Right kidney (tissue), 9 donors: ENCODE measurements at places on chromosomes 6 and 20.

DNA sequence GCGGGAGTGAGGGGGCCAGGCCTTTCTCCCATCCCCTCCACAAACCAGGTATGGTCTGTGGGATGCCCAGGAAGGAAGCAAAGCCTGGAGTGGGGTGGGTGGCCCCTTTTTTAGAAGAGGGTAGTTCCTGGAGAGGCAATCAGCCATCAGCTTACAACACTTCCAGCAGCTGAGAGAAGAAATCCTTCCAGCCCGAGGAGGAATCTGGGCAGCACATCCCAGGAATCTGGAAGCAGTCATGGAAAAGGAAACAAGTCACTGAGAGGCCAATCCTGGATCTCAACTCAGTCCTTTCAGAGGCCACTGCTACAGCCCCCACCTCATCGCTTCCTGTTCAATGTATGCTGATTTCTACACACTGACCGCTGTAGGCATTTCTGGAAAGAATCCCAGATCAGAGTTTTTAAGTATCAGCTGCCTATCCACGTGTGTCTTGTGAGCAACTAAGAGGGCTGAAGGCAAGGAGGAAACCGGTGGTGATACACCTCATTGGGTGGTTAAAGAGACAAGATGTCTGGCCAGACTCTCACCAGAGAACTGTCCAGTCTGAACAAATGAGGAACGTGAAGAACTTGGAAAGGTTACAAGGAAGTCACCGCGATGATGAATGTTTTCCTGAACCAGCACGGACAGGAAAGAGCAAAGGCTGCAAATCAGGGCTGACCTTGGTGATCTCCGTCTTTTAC, 92.9 kb upstream of the SHLD1 start:
- peak; percentile 56 for DNase-seq

GRCh38 chr6:155013457-155013876, 18.4 kb downstream of the TIAM2 start:
- DNase-seq, result no peak

DNA sequence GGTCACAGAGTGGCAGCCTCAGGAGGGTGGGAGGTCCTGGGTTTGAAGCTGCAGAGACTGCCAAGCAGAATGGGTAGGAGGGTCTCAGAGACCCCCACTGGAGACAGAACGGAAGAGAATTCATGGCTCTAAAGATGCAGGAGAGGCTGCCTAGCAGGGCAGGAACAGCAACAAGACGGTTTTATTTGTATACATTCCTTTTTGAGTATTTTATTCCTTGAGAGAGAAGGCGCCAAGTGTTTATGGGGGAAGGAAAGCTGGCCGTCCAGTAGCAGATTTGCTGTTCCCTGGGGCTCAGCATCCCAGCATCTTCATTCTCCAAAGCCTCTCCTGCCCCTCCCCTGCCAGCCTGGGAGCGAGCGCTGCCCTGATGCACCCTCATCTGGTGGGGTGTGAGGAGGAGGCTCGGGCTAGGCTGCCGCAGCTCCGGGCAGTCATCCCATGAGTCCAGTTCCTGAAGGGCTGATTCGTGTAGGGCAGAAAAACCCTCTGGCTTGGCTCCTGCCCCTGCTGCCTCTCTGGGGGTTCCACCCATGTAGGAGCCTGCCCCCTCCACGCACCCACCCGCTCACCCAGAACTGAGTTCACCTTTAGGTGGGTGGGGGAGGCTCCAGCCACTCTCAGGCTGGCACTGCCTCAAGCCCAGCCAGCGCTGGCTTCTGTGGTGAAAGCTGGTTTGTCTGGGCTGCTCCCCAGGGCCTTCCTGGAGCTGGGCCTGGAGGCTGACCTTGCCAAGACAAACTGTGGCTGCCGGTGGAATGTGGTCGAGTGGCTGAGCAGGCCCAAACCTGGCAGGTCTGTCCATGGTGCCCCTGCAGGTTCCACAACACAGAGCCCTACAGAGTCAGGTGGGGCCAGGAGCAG, 32.4 kb downstream of the CPXM1 start:
- DNase-seq, result no peak

GRCh38 chr20:4243071-4243470, 227.7 kb upstream of the RNF24 start:
- DNase-seq, result no peak

DNA sequence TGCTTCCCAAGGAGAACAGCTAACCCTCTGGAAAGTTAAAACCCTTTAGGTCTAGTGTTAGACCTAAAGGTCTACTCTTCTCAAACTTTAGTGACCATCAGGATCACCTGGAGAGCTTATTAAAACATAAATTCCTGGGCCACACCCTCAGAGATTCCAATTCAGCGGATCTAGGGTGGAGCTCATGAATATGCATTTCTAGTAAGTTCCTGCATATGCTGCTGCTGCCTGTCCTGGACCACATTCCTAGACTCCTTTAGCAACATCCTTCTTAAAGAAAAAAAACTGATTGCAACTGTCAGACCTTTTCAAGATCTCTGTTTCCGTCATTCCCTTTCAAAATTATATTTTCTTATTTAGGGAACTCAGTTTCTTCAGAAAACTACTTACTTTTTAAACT, 31.2 kb downstream of the SNAP25 start:
- no peak for DNase-seq

DNA sequence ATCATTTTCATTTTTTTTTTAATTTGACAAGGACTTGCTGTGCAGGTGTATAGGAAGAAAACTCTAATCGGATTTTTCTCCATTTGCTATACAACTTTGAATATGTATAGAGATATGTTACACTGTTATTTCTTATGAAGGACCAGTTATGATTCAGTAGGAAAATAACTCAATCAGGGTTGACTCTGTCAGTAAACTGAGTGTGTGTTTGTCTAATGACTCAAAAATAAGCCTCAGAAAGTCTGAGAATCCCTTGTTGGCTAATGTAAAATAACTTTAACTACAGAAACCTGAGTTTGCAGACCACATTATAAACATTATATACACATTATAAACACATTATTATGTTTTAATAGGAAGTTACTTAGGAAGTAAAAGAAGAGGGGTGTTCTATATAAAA, 352.6 kb downstream of the RIMS1 start:
- DNase-seq, result no peak

GRCh38 chr20:50799176-50799889, 4.5 kb downstream of the BCAS4 start:
- no peak for DNase-seq

- peak; percentile 79 for DNase-seq
Observed at GRCh38 chr20:31842471-31843157, 2.8 kb downstream of the FOXS1 start.

GRCh38 chr6:68724060-68724459, 89.0 kb downstream of the ADGRB3 start:
- DNase-seq, result no peak

DNA sequence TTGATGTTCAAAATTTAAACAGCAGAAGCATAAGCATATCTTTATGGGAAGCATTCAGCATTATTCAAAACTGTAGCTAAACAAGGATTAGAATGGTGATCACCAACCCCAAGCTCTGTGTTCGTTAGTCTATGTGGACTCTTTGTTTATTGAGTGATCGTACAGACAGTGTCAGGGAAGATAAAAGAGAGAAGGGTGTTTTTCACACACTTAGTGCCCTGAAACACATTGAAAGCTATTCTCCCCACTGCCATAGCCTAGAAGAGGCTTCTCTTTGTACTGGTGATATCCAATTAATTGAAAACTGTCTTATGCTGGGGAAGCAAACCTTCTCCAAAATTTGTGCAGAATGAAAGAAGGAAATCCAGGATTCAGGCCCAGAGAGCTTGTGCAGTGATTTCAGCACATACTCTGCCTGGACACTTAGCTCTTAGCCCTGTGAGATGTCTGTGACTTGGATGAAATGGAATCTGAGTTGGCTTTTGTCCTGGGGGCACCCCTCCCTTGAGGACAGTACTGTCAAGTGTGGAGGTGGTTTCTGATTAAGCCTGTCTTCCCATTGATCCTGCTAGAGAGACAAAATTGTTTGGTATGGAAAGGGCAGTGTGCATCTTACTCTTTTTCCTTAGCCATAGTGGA, 125.7 kb upstream of the MTHFD1L start:
- DNase-seq, result no peak

- no peak for DNase-seq
Observed at GRCh38 chr6:20415304-20415703, 13.6 kb downstream of the E2F3 start.

- no peak for DNase-seq
Observed at GRCh38 chr20:57611586-57612311, 8.5 kb downstream of the ZBP1 start.

GRCh38 chr6:39822846-39823815, 31.0 kb downstream of the DAAM2 start:
- DNase-seq, result no peak

DNA sequence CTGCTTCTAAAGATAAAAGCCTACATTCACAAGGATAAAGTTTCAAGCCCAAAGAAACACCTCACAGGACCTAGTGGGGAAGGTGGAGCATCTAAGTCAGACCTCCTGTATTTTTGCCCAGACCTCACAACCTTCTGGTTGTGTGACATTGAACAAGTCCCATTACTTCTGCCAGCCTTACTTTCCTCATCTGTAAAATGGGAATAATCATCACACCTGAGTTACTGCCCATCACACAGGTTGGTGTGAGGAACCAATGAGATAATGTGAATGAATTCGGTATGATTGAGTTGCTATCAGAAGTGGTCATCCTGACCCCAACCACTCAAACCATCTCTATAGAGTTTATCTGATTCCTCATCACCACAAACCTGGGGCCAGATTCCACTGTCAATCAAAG, 11.1 kb upstream of the SLC22A23 start:
- no peak for DNase-seq

DNA sequence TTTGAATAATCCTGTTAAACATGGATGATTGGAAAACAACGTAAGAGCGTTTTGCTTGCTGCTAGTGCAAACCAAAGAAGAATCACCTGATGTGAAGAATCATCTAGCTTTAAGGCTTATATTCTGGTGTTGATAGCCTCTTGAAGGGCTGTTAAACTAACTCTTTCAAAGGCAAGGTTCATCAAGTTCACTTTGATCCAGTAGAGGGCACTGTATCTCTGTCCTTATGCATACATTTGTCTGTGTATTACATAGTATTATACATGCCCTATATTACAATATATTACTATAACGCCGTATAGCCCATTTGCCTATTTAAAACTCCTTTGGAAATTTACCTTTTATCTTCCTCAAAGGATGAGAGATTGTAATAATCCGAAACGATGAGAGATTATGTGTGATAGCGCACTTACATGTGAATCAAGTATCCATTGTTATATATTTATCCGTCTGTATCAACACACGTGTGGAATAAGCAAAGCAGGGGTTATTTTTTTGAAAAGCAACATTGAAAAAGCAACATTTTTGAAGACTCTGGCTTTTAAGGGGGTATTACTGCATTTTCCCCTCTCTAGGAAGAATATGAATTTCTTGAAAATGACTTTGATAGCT, 50.8 kb upstream of the NRN1 start:
- DNase-seq, result peak; percentile 10

DNA sequence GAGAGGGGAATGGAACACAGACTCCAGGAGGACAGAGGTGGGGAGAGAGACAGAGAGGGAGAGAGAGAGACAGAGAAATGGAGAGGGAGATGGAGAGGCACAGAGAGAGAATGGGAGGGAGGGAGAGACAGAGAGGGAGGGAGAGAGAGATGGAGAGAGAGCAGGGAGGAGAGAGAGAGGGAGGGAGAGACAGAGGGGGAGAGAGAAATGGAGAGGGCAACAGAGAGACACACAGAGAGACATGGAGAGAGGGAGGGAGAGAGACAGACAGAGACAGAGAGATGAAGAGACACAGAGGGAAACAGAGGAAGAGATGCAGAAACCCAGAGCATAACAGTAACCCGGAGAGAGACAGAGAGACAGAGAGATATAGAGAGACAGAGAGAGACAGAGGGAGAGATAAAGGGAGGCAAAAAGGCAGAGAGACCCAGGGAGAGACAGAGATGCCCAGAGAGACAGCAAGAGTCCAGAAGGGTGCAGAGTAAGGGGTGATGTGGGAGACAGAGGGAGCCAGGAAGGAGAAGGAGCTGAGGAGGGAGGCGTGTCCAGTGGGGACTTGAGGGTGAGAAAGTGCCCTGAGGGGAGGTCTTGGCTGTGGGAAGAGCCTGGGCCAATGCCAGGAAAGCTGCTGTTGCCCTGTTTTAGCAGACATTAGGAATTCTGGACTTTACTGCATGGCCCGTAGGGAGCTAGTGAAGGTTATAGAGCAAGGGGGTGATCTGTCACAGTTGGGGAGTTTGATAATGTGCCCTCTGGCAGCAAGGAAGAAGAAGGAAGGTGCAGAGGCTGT, 78.3 kb downstream of the SRC start:
- no peak for DNase-seq

GRCh38 chr6:42724825-42725224, 2.4 kb upstream of the PRPH2 start:
- no peak for DNase-seq

- DNase-seq, result no peak
Observed at GRCh38 chr20:43183536-43184070, 6.1 kb downstream of the PTPRT start.

GRCh38 chr20:61850926-61851900, 214.5 kb downstream of the TAF4 start:
- DNase-seq, result no peak

DNA sequence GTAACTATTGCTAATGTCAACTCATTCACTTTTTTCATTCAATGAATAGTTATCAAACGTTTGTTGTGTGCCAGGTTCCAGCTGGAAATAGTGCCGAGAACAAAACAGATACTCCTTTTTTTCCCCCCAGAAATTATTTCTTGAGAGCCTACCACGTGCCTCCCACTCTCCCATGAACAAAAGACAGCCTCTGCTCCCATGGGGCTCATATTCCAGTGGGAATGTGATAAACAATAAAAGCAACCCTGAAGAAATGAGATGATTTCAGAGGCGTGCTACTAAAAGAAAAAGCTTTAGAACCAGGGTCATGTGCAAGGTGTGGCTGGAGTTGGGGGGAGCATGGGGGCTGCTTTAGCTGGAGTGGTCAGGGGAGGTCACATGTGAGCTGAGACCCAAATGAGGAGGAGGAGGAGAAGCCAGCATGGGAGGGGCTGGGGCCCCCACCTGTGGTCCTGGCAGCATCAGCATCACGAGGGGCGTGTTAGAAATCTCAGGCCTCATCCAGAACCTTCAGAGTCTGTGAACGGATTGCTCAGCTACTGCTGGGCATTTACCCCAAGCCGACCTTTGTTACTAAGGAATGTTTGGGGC, 157.4 kb downstream of the EYA2 start:
- no peak for DNase-seq

- DNase-seq, result no peak
Observed at GRCh38 chr6:119543332-119543731, 193.8 kb upstream of the MAN1A1 start.

GRCh38 chr20:62546606-62547005, 70.8 kb upstream of the GATA5 start:
- no peak for DNase-seq

DNA sequence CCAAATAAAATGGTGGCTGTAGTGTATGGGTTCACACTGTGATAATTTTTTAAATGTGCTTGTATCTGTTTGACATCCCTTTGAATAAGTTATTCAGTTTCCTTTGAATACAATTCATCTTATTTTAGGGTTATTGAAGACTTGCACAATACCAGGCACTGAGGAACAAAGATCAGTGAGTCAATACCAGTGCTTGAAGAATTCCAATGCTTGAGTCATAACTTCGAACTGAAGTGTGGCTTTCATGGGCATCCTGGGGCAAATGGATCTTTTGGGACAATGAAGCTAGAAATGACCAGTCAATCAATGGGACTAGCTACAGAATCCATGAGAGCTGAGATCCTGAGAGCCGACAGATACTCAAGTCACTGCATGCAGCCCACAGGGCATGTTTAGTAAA, 349.9 kb upstream of the FLRT3 start:
- DNase-seq, result no peak

GRCh38 chr6:259901-260508, 32.3 kb upstream of the DUSP22 start:
- no peak for DNase-seq
